NCI-H2107 (cell line): ENCODE measurements at places on chromosomes 13 and 19.

GRCh38 chr13:52162279-52163101, 3.1 kb upstream of the NEK3 start:
- DNase-seq = no peak

DNA sequence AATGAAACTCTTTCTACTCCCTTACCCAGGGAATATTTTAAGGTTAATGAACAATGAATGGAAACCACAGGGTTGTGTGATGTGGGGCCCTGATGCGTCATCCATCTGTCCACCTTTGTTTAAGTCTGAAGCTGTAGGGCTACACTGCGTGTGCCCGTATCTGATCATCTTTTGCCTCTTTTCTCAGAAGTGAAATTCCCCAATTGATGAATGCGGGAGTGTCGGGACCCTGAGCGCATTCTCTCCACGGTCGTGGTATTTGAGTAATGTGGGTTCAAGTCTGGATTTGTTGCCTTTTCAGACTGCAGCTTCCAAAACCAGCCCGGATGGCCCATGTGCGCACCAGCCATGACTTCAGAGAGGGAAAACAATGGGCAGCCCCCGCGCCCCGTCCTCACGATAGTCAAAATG, 112.3 kb downstream of the COL4A2 start:
- no peak for DNase-seq

- no peak for DNase-seq
Measured at GRCh38 chr19:42348211-42348610, 22.8 kb downstream of the MEGF8 start.

DNA sequence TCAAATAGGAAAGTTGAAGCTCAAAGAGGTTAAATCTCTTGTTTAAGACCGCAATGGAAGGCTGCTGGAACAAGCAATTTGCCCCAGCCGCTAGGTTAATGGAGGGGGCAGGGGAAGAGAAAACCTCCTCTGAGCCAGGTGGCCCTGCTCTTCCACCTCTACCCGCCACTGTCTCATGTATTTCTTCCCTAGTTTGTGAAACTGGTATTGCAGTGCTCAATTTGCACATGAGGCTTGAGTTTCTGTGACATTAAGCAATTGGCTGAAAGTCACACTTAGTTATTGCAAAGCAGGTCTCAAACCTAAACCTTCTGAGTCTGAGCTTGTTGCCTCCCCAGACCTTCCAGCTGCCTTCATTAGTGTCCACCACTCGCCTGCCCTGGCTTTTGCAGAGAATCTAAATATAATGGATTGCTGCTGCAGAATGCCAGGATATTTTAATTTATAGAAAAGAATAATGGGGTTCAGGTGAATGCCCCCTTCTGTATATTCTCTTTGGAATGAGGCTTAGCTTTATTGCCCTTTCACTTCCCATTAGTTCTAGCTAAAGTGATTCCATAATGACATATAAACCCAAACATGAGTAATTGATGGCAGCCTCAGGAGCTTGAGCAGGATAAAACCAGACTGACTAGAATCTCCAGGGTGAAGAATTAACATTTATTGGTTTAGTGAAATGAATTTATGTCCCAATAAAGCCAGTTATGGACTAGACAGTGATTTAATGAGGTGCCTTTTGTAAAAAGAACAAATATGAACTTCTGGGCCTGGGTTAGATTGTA, 27.0 kb upstream of the OLFM4 start:
- no peak for DNase-seq

- DNase-seq = no peak
Measured at GRCh38 chr19:42122691-42123607, 9.3 kb downstream of the POU2F2 start.

GRCh38 chr13:75326173-75327134, 155.5 kb downstream of the TBC1D4 start:
- no peak for DNase-seq

DNA sequence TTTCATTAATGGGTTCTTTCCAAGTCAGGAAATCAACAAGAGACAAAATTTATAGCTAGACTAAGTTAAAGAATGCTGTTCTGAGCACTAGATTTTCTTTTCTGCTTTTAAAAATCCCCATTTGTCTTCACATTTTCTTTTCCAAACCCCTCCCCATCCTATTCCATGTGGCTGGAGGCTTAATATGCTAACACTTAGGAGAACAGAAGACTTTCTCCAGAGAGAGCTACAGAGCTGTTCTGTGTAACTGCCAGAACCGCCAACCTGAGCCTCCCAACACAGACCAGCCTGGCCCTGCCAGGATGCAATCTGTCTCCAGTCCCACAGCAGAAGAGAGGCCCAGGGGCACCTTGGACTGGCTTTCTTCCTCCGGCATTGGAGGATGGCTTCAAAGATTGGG, 264.1 kb downstream of the NDFIP2 start:
- no peak for DNase-seq

DNA sequence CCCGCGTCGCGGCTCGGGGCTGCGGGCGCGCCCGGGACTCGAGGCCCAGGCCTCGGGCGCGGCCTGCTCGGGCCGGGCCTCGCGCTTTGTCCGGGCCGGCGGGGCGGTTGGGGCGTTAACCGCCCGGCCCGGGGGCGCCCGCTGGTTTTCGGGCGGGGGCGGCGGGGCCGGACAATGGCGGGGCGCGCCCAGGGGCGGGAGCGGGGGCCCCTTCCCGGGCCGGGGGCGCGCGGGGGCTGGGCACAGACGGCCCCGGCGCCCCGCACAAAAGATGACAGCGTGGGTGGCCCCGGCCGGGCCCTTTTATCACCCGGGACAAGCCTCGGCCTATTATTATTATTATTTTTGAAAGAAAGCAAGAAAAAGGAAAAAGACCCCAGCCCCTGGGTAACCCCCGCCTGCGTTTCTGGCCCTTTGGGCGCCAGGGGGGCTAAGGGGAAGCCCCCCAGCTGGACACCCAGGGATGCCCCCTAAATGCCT, 419 bp downstream of the KDM4B start:
- DNase-seq = no peak

DNA sequence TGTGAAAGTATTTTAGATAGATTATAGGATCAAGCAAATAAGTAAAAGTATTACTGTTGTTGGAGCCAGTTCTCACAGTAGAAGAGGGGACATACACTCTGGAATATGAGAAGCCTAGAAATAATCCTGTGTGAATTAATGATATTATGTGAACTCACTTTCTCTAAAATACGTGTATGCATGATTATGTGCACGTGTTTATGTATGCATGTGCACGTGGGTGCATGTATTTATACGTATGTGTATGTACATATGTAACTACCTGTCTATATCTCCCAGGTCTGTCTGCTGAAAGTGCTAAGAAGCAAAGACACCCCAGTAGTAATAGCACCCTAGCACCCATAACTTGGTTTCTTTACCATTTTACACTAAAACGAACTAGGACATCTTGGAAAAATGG, 41.5 kb upstream of the PDX1 start:
- no peak for DNase-seq

DNA sequence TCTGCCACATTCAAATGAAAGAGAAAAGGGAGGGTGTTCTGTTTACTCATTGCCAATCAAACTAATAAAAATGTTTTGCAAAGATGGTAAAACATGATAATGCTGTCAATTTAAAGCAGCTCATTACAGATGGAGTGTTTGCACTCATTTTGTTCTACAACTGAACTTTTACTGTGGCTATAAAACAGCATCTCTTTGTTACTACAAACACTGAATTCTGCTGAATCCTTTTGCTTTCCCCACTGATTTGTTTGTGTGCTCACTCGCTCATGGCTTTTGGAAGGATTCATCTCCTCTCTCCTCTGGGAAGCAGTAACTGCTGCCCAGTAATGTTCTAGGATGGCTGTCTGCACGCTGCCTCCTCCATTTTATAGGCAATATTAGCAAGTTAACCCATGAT, 434.5 kb downstream of the PCDH9 start:
- DNase-seq = no peak

- peak; percentile 51 for DNase-seq
Measured at GRCh38 chr19:49019242-49019932, 2.5 kb upstream of the LHB start.

GRCh38 chr19:45960595-45961235, 12.9 kb downstream of the NOVA2 start:
- DNase-seq = no peak

- DNase-seq = peak; percentile 9
Measured at GRCh38 chr13:100646030-100646673, 28.4 kb downstream of the TMTC4 start.

DNA sequence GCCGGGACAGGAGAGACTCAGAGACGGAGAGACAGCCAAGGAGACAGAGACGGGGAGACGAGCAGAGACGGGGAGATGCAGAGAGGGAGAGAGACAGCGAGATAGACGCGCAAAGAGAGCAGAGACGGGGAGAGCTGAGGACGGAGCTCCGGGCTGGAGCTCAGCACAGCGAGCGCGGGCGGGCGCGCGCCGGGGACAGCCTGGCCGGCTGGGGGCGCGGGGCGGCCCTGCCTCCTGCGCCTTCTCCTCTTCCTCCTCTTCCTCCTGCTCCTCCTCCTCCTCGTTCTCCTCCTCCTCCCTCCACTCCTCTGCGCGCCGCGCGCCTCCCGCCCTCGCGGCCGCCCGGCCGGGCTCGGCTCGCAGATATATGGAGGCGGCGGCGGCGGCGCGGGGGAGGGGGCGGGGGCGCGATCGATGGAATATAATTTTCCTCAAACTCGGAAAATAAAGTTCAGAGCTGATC, at the start of gene ERFL:
ERFL (minus strand) TSS at position 229 of the 463 bp plus-strand sequence. CDS start 15,530 bp downstream, outside the sequence.
- DNase-seq = no peak

DNA sequence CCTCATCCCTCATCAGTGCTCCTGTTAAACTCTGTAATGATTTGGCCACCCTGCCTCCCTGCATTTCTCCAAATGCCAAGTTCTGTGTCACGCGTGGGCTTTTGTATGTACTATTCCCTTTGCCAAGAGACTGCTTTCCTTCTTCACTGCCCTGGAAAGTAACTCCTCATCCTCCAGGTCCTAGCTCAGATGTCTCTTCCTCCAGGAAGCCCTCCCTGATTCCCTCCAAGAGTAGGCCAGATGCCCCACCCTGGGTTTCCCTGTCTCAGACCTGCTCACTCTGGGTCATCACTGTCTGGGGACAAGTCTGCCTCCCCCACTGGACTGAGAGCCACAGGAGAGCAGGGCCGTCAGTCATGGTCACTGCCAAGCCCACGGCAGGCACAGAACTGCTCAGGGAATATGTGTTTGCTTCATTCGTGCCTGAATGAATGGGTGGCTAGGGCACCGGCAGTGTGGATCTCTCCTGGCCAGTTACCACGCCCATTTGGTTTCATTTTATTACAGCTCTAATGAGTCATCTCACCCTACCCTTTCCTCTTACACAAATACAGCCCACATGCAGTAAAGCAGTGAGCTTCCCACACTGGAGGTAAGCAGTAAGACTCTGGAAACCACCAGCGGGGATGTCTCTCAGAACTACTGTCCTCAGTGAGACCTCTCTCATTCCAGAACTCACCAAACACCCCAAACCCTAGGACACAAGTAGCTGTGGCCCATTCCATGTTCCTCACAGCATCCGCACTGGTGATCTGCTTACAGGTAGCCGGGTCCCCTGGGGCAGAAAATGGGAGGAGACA, 12.1 kb upstream of the GPR4 start:
- DNase-seq = no peak

- peak; percentile 31 for DNase-seq
Measured at GRCh38 chr13:109145631-109146030, 516.2 kb downstream of the MYO16 start.

DNA sequence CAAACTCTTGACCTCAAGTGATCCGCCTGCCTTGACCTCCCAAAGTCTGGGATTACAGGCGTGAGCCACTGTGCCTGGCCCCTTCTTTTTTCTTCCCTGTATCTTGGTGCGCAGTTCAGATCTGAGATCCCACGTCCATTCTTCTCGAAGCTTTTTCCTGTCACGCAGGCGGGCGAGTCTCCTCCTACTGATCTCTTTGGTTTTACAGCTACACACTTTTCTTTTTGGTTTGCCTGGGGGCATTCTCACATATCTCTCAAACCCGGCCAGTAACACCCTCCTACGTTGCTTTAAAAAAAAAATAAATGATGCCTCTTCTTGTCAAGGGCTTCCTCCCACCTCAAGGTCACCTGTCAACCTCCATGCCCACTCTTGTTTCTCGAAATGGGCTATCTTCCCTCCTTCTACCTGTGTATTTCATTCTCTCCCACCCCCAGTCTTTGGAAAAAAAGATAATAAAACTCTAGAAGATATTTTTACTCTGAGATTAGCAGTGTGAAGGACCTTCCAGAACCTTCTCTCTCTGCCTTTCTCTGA, 12.1 kb downstream of the TMPRSS9 start:
- DNase-seq = no peak

GRCh38 chr19:41851456-41851855, 6.6 kb downstream of the DMRTC2 start:
- DNase-seq = no peak

DNA sequence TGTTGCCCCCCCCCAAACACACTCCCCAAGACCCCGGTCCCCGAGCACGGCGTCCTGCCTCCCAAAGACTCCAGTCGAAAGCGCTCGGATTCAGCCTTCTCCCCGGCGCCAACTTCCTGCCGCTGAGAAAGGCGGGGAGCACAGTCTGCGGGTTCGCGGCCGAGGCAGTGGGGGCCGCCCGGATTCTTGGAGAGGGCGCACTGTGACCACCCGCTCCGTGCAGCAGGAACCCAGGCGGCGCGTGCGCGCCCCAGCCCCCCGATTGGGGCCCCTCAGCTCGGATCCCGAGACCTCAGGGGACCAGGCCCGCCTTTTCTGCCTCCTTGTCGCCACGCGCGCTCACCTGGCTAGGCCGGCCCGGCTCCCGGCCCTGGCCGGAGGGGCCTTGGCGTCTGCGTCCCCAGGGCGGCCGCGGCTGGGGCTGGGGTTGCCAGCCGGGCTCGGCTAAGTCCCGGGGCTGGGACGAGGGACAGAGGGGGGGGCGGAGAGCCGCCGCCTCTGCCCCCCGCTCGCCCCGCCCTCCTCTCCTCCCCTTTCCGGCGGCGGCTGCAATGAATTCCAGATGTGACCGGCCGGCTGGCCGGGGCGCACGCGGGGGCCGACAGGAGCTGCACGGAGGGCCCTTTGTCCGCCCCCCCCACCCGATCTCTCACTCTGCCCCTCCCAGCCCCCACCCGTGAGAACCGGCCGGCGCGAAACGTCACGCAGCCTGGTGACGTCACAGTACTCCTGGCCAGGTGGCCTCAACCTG, at the start of gene S1PR2:
S1PR2 (minus strand) TSS at position 471 of the 751 bp plus-strand sequence. CDS start 6,426 bp downstream, outside the sequence.
- no peak for DNase-seq

- DNase-seq = no peak
Measured at GRCh38 chr19:10115392-10116084, 4.0 kb downstream of the P2RY11 start.

GRCh38 chr13:34310539-34310938, 492.6 kb downstream of the RFC3 start:
- DNase-seq = no peak

- no peak for DNase-seq
Measured at GRCh38 chr19:41027273-41027967, 36.3 kb downstream of the CYP2B6 start.

- DNase-seq = no peak
Measured at GRCh38 chr13:24625870-24626849, 54.0 kb upstream of the ATP12A start.

GRCh38 chr13:88112526-88112925, 441.4 kb downstream of the SLITRK5 start:
- no peak for DNase-seq

GRCh38 chr13:91539286-91540157, 141.1 kb downstream of the GPC5 start:
- no peak for DNase-seq

- no peak for DNase-seq
Measured at GRCh38 chr19:41588497-41589209, 12.7 kb downstream of the CEACAM21 start.
